ENCODE measurements at places on chromosomes 4 and X.

GRCh38 chr4:87074121-87074488 is 139.3 kb downstream of the AFF1 start:
- no peak for DNase-seq

DNA sequence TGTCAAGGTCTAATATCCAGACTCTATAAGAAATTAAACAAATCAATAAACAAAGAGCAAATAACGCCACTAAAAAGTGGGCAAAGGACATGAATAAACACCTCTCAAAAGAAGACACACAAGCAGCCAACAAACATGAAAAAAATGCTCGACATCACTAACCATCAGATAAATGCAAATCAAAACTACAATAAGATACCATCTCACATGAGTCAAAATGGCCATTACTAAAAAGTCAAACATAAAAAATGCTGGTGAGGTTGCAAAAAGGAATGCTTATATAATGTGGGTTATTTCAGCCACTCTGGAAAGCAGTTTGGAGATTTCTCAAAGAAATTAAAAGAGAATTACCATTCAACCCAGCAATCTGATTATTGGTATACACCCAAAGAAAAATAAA is 481.1 kb downstream of the STPG2 start:
- no peak for DNase-seq

DNA sequence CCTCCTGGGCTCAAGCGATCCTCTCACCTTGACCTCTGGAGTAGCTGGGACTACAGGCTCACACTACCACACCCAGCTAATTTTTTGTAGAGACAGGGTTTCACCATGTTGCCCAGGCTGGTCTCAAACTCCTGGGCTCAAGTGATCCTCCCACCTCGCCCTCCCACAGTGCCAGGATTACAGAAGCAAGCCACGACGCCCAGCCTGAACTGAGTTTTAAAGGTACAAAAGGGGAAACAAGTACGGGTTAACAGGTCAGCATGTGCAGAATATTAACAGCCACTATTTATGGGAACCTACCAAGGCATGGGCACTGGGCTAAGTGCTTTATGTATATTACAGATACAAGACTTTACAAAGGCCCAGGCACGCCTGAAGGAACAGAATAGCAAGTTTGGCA is 164.3 kb upstream of the GPC4 start:
- no peak for DNase-seq

DNA sequence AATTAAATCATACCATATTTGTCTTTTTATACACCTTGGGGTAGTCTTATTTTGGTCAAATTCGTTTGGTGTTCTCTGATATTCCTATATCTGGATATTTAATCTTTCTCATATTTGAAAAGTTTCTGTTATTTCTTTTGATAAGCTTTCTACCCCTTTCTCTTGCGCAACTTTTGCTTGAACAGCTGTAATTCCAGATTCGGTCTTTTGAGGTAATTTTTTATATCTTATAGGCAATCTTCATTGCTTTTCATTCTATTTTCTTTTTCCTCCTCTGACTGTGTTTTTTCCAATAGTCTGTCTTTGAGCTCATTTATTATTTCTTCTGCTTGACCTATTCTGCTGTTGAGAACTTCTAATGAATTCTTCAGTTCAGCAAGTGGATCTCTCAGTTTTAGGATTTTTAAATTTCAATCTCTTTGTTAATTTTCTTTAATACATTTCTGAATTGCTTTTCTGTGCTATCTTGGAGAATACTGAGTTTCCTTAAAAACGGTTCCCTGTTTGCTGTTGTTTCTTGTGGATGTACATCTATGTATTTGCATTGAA is 11.3 kb upstream of the MTHFD2L start:
- no peak for DNase-seq

GRCh38 chr4:3249711-3250437 is 915 bp downstream of the MSANTD1 start:
- no peak for DNase-seq

- no peak for DNase-seq
Observed at GRCh38 chr4:169215656-169216055, 55.1 kb downstream of the SH3RF1 start.

- no peak for DNase-seq
Observed at GRCh38 chr4:139951021-139951420, 203.0 kb downstream of the MAML3 start.

DNA sequence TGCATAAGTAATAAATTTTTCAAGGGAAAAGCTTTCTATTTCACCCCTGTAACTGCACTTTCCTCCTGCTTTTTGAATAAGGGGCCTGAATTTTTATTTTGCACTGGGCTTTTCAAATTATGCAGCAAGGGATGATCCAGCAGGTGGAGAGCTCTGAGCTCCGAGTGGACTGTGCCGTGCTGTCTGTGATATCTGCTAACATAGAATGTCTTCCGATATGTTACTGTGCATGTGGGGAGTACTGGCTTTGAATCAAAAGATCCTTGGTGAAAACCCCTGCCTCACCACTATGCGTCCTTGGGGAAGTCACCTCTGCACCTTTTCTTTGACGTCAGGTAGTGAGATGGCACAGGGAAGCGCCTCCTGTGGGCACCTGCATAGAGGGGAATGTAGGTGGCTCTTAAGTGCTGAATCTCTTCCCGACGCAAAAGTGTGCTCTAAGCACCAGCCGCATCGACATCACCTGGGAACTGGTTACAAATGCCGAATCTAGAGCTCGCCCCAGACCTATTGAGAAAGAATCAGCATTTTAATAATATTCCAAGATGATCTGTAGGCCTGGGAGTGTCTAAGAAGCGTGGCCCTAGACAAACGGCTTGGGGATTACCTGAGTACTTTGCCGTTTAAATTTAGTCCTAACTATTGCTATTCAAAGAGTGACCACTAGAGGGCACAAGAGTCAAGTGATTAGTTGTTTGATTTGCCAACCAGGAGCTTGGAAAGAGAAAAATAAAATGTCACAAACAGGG is 19.2 kb upstream of the WFS1 start:
- DNase-seq = no peak

GRCh38 chrX:48667509-48667908 is 16.1 kb upstream of the WAS start:
- DNase-seq = no peak

DNA sequence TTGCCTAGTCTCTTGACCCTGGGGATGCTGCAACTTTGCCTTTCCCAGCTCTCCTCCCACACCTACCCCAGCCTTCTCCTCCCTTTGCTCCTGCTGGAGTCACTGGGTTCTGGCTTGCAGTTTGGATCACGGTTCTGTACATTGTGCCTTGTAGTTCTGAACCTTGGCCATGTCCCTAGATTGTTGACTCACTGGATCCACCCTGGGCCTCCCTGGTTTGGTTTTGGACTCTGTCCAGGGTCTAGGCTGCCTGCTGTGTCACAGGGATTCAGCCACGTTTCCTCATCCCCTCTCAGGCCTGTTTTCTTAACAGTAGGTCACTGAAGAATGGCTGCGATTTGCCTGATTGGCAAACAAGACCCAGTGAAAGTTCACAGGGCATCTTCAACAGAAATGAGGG is 11.5 kb upstream of the GABRE start:
- no peak for DNase-seq

DNA sequence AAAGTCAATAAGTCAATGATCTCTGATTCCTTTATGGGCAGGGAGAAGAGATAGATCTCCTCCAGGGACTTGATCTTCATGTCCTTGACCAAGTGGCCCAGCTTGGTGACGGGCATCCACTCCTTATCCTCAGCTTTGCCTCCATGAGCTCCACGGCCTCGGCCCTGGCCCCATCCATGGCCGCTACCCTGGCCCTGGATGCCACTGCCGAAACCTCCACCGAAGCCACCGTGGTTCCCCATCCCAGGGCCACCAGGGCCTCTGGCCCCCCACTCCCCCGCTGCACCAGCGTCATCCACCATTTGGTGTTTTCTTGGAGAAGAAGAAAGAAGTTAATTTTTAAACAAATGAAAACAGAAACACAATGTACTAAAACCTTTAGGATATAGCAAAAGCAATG is 518.1 kb downstream of the GRXCR1 start:
- DNase-seq = no peak

DNA sequence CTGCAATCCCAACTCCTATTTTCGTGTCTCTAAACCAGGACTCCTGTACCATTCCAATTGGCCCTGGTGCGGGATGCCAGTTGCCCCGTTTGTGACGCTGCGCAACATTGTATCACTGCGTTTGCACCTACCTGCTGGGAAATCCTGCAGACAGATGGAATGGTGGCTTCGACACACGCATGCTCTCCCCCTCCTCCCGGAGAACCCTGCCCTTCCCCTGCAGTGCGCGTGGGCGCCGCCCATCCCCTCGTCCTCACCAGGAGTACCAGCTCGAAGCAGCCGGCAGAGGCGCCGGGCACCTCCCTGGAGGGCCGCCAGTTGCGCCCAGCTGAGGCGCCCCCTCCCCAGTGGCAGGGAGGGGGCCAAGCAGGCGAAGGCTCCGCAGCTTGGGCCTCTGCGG is 1.4 kb downstream of the DGKK start:
- DNase-seq = no peak

DNA sequence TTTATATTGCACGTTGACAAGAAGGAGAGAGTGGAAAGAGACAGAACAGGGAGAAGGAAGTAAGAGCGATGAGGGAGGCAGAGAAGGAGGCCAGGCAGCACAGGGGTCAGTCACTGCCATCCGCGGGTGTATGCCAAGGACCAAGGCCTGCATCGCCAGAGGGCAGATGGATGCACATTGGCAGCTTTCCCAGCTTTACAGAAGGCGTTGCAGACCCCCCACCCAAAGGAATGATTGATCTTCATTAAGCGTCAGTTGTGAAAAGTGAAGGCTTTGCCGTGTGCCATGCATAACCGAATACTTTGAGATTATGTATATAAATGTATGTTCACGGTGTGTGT is 21.6 kb downstream of the PIGG start:
- DNase-seq = no peak

GRCh38 chr4:24668956-24669355 is 84.6 kb upstream of the DHX15 start:
- no peak for DNase-seq

DNA sequence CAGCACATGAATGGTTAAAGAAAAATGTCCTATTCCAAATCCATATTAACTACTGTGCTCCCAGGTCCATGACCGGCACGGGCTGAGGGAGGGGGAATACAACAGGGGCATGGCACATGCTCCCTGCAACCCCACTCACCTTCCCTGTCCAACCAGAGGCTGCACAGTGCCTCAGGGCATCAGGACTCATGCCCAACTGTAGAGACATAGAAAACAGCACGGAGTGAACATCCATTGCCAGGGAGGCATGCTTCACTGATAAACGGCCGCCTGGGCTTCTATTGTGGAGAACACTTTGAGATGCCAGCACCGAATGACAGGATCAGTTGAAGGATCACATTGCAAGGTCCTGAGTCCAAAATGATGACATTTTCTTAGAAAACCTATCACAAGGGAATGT is 140.6 kb downstream of the STK32B start:
- DNase-seq = no peak

DNA sequence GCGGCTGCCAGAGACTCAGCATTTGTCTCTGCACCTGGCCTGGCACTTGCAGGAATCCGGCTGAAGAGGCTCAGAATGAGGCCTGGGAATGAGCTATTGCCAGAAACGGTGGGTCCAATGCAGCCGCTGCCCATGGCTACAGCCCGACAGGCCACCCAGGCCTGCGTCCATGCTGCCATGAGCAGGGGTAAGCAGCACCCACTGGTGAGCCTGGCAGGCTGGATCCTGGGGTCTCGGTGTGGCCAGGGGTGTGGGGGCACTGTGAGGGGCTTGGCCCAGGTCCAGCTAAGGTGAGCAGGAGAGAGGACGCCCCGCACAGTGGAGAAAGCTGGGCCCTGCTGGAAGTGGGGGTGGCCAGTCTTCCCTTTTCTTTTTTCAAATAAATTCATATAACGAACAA is 60.3 kb upstream of the MXD4 start:
- DNase-seq = no peak

DNA sequence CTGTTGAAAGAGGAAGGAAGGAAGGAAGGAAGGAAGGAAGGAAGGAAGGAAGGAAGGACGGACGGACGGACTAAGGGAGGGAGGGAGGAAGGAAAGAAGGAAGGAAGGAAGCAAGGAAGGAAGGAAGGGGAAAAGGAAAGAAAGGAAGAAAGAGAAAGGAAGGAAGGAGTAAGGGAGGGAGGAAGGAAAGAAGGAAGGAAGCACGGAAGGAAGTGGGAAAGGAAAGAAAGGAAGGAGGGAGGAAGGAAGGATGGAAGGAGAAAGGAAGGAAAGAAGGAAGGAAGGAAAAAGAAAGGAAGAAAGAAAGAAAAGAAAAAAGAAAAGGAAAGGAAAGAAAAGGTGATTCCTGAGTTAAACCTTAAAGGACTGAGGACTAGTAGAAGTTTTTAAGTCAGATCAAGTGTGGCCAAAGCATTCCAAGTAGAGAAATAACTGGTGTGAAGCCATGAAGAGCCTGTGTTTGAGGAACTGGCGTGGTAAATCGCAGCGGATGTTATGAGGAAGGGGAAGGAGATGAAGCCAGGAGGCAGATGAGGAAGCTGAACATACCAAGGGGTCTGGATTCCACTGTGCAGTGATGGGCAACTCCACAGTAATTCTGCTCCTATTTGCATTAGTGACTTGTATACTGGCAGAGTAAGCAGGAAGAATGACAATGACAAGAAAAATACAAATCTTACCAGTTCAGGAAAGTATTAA is 163.5 kb downstream of the MGST2 start:
- no peak for DNase-seq

GRCh38 chr4:184287697-184288255 is 70.1 kb upstream of the ENPP6 start:
- no peak for DNase-seq

DNA sequence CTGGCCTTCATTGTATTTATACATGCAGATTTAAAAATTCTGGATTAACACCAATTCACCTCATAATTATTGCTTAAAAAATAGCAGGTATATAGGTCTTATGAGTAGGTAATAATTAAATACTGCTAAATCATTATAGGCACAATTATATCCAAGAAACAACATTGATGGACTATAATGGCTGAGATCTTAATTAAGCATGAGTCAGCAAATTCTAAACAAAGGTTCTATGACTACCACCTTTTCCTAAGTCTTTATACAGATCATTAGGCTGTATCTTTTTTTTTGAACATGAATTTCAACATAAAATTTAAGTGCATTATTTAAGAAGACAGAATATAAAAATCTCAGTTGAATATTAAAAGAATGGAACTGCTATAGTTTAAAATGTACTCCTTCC is 1678.7 kb upstream of the PCDH10 start:
- DNase-seq = no peak

DNA sequence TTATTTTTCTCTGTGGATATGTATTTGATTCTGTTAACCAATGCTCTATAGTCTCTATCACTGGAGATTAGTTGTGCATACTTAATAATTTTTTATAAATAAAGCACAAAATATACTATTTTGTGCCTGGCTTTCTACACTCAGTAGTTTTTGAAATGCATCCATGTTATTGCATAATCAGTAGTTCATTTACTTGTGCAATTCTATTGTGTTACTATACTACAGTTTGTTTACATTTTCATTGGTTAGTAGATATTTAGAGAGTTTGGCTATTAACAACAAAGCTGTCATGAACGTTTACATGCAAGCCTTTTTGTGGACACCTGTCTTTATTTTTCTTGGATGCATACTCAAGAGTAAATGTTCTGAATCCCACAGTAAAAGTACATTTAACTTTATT is 265.0 kb upstream of the FAT4 start:
- no peak for DNase-seq

GRCh38 chr4:116357758-116358157 is 727.6 kb downstream of the TRAM1L1 start:
- DNase-seq = no peak

GRCh38 chrX:27924261-27924660 is 57.0 kb downstream of the DCAF8L1 start:
- DNase-seq = no peak

GRCh38 chr4:84597450-84597849 is 14.5 kb downstream of the CDS1 start:
- DNase-seq = no peak

Measured in stimulated activated CD8-positive, alpha-beta memory T cell treated with anti-CD3 and anti-CD28 coated beads, Interleukin-2, amount 100 ng/mL, for 48 hours (primary cell).